ENCODE measurements at places on chromosomes 1 and 21. TPM values are rescaled to one million over a fixed set of nuclear protein-coding genes. Genes with fewer than 3 reads are reported as not detected.

PRAMEF5 gene
- not detected for total RNA-seq

UBASH3A gene
- 0.12 TPM for total RNA-seq

KIF21B gene
- total RNA-seq, result 1.8 TPM

PTAFR gene
- 0.11 TPM for total RNA-seq

ATP1A4 gene
- not detected for total RNA-seq

MCOLN3 gene
- 3.6 TPM for total RNA-seq

GPR37L1 gene
- 0.10 TPM for total RNA-seq

OR6K3 gene
- not detected for total RNA-seq

NCF2 gene
- total RNA-seq, result 1.5 TPM

MTARC2 gene
- total RNA-seq, result 13.3 TPM

LEFTY2 gene
- 0.08 TPM for total RNA-seq

AMY2A gene
- total RNA-seq, result not detected

MROH9 gene
- not detected for total RNA-seq

KLHDC9 gene
- total RNA-seq, result 2.1 TPM

CBS gene
- total RNA-seq, result 13.6 TPM

SEMA4A gene
- total RNA-seq, result 0.37 TPM

DNAJC11 gene
- 34.6 TPM for total RNA-seq

KMO gene
- total RNA-seq, result 0.68 TPM

KPRP gene
- not detected for total RNA-seq

SMPDL3B gene
- 1.1 TPM for total RNA-seq

IL24 gene
- total RNA-seq, result 0.39 TPM

CIART gene
- 2.7 TPM for total RNA-seq

F13B gene
- total RNA-seq, result 0.08 TPM

ATAD3C gene
- not detected for total RNA-seq

PADI1 gene
- 1.1 TPM for total RNA-seq

RGS8 gene
- not detected for total RNA-seq

SDHC gene
- total RNA-seq, result 241 TPM

ROR1 gene
- total RNA-seq, result 8.6 TPM

OR2T2 gene
- not detected for total RNA-seq

ANKRD35 gene
- not detected for total RNA-seq

KRTAP8-1 gene
- not detected for total RNA-seq

LCE2A gene
- not detected for total RNA-seq

ETV3L gene
- total RNA-seq, result not detected

BATF3 gene
- total RNA-seq, result 32.8 TPM
